ENCODE measurements at places on chromosomes 2 and 18. TPM values are rescaled to one million over a fixed set of nuclear protein-coding genes. Genes with fewer than 3 reads are reported as not detected.
A peak's percentile ranks its signal among the peaks of the same experiment; 100 is the strongest.

The ITPRIPL1 gene
- not detected for total RNA-seq

The GDF7 gene
- 0.40 TPM for total RNA-seq

The SERPINB7 gene
- total RNA-seq: not detected

The ITGAV gene
- 34.0 TPM for total RNA-seq

The ICOS gene
- total RNA-seq: not detected

The BMP10 gene
- not detected for total RNA-seq

The POTEC gene
- not detected for total RNA-seq

The PID1 gene
- 15.0 TPM for total RNA-seq

The NYAP2 gene
- not detected for total RNA-seq

The FAM110C gene
- 28.9 TPM for total RNA-seq

The RTP5 gene
- 0.54 TPM for total RNA-seq

The ATOH8 gene
- 18.1 TPM for total RNA-seq

The REG3A gene
- 834 TPM for total RNA-seq

The GCKR gene
- total RNA-seq: not detected

The NDUFV2 gene
- total RNA-seq: 96.8 TPM

GRCh38 chr2:133169274-133169912, 398.9 kb downstream of the NCKAP5 start:
- DNase-seq: no peak

DNA sequence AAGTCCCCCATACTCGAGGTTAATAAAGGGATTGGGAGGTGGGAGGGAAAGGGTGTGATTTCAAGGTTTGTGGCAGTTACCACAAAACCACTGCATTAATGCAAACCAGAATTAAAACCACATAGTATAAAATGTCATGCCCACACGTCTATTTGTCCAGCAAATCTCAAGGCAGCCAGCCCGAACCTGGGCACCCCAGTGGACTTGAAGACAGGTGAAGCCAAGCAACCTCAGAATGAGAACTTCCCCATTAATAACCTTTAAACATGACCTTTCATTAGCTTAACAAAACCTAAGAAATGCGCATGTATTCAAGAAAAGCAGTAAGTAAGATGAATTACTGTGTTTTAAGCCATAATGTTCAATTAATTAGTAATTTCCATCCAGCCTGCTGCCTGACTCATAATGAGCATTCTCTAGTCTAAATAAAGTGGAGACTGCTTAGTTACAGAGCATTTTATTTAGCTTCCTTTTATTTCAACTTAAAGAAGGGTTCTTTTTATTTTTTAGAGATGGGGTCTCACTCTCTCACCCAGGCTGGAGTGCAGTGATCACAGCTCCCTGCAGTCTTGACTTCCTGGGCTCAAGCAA, 229.6 kb downstream of the FAM210A start:
- no peak for DNase-seq

GRCh38 chr2:145360129-145360790, 840.3 kb upstream of the ZEB2 start:
- DNase-seq: no peak

GRCh38 chr18:3071676-3072075, 58.7 kb upstream of the LPIN2 start:
- DNase-seq: no peak

DNA sequence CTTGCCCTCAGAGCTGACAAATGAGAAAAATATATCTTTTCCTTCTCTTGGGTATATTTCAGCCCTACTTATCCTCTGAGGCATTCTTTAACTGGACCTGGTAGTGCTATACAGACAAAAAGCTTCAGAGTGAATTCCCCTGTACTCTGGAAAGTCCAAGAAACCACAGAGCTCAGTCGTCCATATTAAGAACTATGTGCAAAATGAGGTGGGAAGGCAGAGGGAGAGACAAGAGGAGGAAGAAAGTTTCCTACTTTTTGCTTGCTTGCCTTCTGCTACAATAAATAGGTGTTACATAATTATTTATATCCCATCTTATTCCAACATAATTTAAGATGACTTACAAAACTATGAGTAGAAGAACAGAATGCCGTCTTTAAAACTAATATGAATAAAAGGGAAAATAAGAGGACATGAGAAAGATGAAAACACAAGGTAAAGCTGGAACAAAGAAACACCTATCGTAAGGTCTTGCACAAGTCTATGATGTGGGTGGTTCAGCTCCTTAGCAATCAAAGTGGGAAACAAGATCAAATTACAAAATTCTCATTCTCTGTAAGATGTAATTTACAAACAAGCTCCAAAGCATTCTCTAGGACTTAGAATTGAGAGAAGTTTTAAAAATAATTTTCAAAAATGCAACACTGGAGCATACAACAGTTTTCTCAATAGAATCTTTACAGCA, 97.9 kb downstream of the BAZ2B start:
- DNase-seq: no peak

- no peak for DNase-seq
Observed at GRCh38 chr2:202669841-202670240, 35.1 kb downstream of the FAM117B start.

DNA sequence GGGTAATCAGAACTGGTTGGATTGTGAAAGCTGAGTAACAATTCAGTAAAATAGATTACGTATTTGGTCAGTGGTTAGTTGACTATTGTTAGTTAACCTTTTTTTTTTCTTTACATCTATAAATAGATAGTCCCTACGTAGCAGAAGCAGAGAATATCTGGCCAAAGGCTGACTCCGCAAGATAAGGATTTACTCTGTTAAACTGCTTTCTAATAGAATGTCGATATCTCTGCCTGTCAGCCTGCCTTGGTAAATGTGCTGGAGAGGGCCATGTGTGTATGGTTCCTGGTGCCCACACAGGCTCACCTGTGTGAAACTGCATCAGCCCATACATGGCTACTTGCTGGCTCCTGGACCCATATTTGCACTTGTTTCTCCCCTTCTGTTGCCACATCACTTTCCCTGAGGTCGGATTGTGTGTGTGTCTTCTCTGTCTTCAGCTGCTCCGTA, 94.4 kb downstream of the CRIM1 start:
- no peak for DNase-seq

DNA sequence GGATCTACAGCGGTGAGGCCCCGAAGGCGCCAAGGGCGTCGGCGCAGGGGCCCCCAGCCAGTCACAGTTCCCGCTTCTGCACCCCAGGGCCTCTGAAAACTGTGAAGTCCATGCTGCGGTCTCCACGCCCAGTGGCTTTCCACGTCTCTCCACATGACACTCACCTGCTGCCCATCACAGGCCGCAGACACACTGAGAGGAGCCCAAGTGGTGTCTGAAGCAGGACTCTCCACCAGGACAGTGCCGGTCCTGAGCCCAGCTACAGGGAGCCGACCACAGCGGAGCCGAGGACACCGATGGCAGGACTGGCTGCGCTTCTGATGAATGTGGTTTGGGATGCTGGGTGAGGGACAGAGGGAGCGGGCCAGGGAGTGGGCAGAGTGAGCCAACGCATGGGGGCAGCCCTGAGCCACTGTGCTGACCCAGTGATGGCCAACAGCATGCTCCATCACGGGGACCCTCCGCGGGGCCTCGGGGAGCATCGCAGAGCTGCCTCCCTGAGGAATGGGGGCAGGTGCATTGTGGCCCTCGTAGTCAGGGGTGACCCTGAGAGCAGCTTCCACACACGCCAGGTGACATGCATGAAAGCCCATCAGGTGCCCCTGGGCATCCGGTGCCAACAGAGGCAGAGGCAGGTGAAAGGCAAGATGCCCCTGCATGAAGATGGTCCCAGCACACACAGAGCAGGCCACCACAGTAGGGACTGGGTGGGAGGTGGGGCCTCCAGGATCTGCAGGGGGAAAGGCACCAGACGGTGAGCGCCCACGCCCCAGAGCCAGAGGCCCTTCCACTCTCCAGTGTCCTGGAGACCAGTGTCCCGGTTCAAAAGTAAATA, 116.6 kb downstream of the HDAC4 start:
- DNase-seq: peak; percentile 39

GRCh38 chr2:219634171-219634940, 6.9 kb downstream of the SLC4A3 start:
- DNase-seq: no peak

DNA sequence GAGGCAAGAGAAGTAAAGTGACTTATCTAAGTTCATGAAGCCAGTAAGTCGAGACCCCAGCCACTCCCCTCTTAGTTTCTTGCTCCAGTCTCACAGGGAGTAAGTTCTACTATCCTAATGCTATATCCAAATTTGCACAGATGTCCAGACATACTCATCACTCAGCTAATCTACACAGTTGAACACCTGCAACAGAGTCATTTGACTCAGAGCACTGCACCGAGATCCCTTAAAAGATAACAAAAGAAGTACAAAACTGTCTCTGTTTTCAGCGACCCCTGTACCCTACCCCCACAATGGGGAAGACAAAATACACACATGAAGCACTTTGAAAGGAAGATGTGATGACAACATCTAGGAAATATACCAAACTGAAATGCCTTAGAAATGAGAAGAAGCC, 22.6 kb upstream of the CCDC141 start:
- DNase-seq: no peak

DNA sequence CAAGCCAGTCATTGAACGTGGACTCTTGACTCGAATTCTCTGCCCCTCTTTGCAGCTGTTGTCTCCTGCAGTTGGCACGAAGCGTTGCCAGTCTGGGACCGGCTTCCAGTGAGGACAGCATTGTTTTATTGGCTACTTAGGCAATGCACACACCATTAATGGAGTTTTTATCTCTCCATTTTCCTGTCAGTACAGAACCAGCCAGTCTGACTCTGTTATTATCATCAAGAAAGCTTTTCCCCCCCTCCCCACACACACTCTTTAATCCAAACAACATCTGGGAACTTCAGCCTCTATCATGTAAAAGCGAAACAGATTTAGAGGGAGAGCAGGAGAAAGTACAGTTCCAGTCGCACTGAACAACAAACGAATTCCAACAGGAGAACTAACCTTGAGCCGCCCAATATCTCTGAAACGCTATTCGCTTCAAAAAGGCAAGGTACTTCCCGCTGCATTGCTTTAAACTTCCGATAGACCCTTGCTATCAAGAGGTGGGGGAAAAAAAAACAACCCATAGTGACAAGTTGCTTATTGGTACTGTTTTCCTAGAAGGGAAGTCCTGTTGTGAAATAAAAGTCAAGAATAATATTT, 38.2 kb downstream of the ACVR1 start:
- peak; percentile 50 for DNase-seq

DNA sequence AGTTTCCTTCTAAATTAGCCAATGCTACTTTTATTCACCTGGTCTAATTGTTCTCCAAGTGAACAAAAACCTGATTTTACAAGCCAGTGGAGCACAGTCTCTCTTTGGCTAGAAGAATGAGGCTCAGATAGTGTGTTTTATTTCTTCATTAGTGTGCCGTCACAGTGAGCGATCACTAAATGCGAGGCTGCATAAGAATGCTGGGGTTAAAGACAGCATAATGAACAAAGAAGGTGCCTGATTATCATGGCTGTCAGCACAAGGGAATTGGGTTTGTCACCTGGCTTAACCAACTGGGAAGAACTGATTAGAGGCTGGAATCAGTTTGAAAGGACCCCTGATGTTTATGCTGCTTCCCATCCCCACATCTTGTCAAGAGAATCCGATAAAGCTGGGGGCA, 76.4 kb downstream of the EPHA4 start:
- DNase-seq: no peak

- peak; percentile 59 for DNase-seq
Observed at GRCh38 chr18:79681484-79682387, 2.1 kb downstream of the CTDP1 start.

DNA sequence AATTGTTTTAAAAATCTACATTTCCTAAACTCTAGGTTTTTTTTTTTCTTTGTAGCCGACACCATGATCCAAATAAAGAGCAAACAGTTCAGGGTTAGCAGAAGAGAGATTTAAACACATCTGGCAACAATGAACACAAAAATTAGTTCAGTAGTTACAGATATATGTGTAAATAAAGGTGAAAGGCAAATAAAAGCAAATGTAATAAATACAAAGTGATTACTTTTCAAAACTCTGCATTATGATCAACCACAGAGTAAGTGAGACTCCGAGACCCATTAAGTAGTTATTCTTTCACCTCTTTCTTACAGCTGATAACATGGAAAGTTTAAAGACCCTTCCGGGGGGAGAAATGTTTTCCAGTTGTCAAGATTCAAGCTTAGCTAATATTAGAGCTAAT, 716 bp downstream of the CALCRL start:
- DNase-seq: no peak

DNA sequence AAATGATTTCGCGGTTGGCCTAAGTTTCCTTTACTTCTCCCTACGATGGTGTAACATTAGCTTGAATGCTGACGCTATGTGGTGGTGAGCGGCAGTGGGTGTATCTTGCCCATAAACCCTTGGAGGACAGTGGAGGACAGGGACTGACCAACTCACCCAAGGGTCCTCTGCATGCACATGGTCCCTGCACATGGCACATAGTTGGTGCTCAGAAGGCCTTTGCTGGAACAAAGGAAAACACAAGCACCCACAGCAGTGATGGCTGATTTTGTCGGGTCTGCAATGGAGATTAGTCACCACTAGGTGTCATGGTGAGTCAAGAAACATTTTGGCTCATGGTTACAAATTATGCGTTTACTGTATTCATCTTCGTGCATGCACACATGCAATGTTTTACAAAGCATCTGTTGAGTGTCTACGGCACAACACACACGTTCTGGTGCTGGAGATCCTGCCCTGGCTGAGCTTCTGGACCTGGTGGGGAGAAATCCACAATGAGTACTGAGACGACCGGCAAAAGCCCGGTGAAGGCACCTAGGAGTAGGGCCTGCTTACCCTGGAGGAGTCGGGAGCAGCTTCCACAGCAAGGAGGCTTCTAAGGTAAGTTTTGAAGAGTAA, 44.0 kb downstream of the PDCL3 start:
- no peak for DNase-seq

DNA sequence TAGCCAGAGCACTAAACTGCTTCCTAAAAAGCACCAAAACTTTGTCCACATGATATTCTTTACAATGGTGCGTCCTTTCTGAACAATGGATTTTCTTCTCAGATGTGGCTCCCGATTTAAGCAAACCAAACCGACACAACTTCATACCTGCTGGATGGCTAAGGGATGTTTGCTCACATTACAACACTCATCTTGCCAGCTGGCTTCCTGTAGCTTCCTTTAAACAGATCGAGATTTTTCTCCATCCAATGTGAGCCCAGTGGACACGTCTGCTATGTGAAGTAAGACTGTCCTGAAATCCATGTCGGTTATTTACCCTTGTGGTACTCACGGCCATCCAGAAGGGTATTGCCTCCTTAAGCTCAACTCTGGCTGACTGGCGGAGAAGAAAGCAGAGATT, 126.5 kb downstream of the MAPK4 start:
- no peak for DNase-seq

Measured in Peyer's patch (tissue), 4 donors.